NCI-H446 (cell line): ENCODE measurements at places on chromosomes 6 and 20.

GRCh38 chr6:116877743-116878142, 701 bp downstream of the RFX6 start:
- no peak for DNase-seq

DNA sequence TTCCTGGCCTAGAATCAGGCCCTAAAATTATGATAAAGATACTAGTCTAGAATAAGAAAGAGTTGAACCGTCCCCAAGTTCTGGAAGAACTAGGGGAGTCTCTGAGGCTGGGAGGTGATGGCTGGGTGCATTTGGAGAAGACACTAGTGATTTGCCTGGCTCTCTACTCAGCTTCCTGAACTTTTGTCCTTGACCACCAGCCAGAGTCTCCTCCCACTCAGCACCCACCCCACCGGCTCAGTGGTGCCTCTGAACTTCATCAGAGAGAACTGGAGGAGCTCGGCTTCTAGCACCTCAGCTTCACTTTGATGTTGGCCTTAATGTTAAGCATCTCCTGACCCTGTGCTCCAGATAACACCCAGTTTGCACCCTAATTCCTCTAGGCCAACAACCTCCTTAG, 73.0 kb downstream of the PERP start:
- no peak for DNase-seq

GRCh38 chr6:139114746-139115145, 20.1 kb upstream of the HECA start:
- no peak for DNase-seq

GRCh38 chr20:417801-418342, 9.8 kb downstream of the RBCK1 start:
- DNase-seq: no peak

GRCh38 chr6:148085631-148086331, 256.9 kb upstream of the SASH1 start:
- DNase-seq: no peak
